ENCODE measurements at places on chromosomes 3 and 15.

DNA sequence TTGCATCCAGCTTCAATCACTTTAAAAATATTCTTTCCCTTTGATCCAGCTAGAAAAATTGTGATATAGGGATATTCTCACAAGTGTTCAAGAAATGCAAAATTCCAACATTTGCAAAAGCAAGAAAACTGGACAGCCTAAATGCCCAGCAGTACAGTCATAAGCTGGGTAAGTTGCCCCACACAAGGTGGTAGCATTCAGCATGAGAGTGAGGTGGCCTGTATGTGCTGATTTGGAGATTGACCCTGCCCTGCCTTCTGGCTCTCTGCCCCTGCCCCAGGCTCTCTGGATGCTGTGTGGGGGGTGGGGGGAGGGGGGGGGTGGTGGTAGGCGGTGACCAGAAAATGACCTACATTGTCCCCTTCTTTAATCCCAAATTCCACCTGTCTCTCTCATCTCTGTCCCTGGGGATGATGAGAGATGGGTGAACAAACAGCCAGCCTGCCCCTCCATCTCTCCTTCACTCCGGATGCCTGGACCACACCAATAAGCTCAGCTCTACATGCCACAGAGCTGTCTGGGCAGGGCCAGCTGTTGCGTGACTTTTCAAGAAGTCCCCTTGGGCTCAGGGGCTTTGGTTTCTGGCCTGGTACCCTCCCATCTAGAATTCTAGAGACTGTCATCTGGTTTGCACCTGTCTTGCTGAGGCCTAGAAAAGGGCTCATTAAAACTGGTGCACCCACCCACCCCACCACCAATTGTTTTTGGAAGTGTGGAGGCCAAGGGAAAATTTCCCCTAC lies 42.2 kb downstream of the SLC28A1 start:
- no peak for DNase-seq

DNA sequence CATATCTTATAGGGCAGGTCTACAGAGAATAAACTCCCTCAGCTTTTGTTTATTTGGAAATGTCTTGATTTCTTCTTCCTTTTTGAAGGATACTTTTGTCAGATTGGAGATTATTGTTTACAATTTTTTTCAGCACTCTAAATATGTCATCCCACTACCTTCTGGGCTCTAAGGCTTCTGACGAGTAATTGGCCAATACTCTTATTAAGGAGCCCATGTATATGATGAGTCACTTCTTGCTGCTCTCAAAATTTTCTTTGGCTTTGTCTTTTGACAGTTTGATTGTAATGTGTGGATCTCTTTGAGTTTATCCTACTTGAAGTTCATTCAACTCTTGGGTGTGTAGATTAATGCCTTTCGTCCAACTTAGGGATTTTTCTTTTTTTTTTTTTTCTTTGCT lies 28.9 kb upstream of the CD200R1L start:
- no peak for DNase-seq

GRCh38 chr3:146160321-146160963 lies 542 bp downstream of the PLOD2 start:
- no peak for DNase-seq

- DNase-seq: no peak
These were observed 16.9 kb upstream of the FAM81A start for GRCh38 chr15:59420986-59421618.

DNA sequence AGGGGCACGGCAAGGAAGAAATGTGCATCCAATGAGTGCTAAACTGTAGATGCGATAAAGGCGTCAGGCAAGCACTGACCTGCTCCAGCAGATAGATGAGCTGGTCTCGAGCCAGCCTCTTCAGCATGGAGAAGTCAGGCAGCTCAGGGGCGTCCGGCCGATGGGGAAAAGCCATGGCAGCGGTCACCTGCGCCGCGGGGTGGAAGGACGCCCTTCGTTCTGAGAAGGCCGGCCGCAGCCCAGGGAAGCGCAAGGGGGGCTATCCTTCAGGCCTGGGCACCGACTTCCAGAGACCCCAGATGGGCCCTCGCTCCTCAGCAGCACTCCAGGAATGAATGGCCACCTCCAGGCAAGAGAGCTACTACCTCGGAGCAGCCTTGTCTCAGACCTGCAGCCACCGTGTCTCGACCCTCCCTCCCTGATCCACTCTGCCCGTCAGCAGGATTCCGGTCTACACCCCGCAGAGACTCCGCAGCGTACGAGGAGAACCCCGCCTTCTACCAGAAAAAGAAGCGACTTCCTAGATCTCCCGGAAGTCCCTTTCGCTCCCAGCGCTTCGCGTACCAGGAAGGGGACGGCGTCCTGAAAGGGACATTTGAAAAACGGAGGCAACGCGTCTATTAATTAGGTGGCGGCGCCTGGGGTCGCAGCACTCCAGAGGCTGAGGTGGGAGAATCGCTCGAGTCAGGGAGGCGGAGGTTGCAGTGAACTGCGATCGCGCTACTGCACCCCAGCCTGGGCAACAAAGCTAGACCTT lies at the start of gene VPS33B:
TSS of gene VPS33B (minus strand) at position 520 of the 757 bp plus-strand sequence. CDS start at position 175, 345 bp downstream.
- DNase-seq: peak; percentile 86

DNA sequence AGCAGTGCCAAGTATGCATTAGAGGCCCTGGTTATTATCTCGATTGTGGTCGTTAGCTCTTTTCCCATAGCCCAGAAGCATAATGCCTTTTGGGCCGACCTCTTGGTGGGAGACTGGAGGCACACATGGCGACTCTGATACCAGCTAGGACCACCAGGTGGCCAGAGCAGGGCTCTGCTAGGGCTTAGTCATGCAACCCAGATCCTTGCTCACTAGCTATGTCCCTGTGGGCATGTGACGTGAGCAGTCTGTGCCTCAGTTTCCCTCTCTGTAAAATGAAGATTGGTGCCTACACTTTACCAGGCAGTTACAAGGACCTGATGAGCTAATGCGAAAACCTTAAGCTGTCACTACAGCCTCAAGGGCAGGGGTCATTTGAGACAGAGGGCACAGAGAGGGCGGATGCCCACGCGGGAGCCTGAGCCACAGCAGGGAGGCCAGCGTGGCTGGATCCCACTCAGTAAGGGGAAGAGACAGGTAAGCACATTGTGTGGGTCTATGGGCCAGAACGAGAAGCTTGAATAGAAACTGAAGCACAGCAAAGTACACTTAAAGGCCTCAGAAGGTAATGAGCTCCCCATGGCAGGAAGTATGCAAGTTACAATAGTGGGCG lies 8.8 kb downstream of the KLF15 start:
- peak; percentile 31 for DNase-seq

GRCh38 chr3:98110550-98110908 lies 20.0 kb upstream of the OR5H1 start:
- no peak for DNase-seq

DNA sequence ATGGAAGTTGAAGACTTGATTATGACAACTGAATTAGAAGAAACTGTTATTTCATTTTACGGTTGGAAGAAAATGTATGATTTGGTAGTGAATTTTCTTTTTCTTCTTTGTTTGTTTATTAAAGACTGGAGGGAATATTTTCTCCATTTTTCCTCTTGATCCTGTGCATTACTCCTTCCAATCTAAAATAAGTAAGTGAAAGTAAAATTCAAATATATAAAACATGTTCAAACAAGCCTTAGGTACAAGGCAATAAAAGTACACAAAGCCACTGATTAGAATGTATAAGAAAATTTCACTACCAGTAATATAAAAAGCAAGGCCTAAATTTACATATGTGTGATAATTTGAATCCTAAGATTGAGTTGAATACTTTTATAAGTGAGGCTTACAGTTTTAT lies 181.2 kb upstream of the MME start:
- no peak for DNase-seq

GRCh38 chr3:118960876-118961450 lies 73.7 kb downstream of the IGSF11 start:
- DNase-seq: no peak

GRCh38 chr3:23288286-23288685 lies 85.2 kb downstream of the UBE2E2 start:
- DNase-seq: no peak

DNA sequence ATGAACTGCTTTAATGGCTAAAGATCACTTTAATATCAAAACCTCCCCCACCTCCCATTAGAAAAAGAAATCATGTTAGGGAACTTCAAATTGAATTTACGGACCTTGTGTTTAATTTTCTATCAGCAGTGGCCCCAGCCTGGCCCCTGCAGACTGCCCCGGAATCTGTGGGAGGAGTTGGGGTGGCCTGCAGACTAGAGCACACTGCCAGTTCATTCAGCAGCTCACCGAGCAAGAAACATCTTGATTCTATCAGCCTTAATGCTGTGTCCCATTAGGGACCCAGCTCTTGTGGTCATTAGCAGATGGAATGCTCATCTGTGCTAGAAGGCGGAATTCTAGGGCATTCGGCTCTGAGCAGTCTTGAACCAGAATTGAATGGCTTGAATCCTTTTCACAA lies 54.2 kb downstream of the FLNB start:
- DNase-seq: no peak

- no peak for DNase-seq
These were observed 148.3 kb downstream of the PLCH1 start for GRCh38 chr3:155596615-155597014.

GRCh38 chr3:62241279-62241678 lies 132.1 kb downstream of the FEZF2 start:
- no peak for DNase-seq

GRCh38 chr3:44309500-44309899 lies 29.1 kb upstream of the TCAIM start:
- DNase-seq: no peak

DNA sequence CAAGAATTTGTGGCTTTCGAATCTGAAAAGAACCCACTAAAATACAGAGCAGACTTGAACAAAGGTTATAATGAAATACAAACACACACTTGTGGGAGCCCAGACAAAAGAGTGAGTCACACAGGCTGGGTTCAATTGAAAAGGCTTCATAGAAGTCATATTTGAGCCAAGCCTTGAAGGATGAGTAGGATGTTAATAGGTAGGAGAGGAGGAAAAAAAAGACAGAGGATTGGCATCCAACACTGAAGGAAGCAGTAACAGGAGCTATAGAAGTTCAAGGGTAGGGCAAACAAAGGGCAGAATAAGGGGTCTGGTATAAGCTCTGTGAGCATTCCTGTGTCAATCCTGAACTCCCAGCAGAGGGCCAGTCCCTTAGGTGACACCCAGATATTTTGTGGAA lies 325.4 kb downstream of the FOXP1 start:
- no peak for DNase-seq

GRCh38 chr3:59334585-59334984 lies 284.8 kb upstream of the CFAP20DC start:
- no peak for DNase-seq

GRCh38 chr3:8658306-8659212 lies 14.0 kb upstream of the SSUH2 start:
- peak; percentile 85 for DNase-seq

DNA sequence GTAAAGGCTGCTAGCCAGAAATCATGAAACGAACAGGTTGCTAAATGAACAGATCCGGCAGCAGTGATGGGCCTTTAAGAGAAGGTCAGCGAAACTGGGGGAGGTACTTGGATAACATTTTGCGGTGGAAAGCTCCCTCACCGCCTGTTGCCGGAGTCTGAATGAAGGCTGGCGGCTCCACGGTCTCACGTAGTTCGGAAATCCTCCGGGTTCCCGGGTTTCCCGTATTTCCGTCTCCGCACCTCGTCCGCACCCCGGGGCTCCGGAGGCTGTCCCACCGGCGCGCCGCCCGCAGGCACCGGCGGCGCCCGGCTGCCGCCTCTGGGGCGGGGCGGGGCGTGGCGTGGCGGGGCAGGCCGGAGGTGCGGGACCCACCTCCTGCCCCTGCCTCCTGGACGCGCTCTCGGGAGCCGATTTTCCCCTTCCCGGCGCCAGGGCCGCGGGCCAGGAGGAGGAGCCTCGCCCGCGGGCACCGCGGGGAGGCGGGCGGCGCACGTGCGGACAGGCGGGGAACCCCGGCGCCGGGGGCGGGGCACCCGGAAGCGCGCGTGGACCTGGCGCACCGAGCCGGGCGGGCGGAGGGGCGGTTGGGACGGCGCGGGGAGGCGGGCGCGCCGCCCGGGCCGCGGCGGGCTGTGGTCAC lies at the start of gene ZDHHC23:
TSS of gene ZDHHC23 (plus strand) at position 642 of the 643 bp plus-strand sequence. CDS start 790 bp downstream, outside the sequence.
- no peak for DNase-seq

DNA sequence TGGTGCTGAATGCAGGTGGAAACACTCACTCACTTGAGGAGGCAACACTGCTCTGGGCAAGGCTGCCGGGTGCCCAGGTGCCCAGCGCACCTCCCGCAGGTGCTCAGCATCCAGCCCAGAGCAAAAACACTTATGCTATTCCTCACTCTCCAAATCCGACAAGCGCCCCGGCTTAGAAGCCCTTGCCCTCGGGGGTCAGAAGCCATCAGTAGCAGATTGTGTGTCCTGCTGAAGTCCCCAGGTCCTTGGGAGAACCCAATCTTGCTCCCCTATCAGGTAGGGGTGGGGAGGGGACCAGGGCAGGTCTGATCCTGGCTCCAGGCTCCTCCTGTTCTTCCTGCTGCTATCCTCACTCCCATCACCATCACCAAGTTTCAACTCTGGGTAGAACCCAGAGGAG lies 46.7 kb downstream of the TLE3 start:
- DNase-seq: peak; percentile 42

DNA sequence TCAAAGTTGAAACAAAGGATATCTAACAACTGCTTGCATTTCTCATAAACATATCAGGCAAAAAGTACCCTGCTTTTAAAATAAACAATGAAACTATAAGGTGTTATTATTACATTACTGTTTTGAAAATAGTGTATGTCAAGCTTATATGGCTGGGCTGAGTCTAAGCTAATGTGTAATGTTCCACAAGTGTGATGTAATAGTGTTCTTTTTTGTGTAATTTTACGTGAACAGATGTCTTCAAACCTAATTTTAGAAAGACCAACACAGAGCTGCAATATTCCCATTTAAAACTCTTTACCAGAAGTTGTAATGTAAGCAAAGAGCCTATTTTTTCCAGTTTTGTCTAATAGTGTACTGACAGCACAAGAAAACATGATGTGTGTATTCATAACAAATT lies 34.0 kb downstream of the MINDY2 start:
- no peak for DNase-seq

- DNase-seq: no peak
These were observed 87.3 kb downstream of the PEX5L start for GRCh38 chr3:179949412-179949811.

GRCh38 chr15:90362936-90363212 lies 10.8 kb downstream of the ZNF774 start:
- DNase-seq: no peak

All from RWPE2 (cell line).